ENCODE measurements at places on chromosomes 3 and 15.

DNA sequence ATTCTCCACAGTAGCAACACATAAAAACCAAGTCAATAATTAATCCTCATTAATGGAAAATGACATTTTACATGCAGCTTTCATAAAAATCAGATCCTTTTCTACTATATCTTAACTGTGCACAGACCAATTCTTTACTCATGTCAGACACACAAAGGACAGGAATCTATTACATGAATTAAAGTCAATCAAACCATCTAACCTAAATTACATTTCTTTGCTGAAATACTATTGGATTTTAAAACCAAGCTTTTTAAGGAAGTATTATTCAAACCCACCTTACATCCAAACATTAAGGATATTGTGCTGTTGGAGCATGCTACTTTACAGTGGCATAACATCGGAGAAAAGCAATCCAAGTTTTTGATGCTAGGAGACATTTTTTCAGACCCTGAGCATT is 72.8 kb downstream of the DLG1 start:
- no peak for DNase-seq

DNA sequence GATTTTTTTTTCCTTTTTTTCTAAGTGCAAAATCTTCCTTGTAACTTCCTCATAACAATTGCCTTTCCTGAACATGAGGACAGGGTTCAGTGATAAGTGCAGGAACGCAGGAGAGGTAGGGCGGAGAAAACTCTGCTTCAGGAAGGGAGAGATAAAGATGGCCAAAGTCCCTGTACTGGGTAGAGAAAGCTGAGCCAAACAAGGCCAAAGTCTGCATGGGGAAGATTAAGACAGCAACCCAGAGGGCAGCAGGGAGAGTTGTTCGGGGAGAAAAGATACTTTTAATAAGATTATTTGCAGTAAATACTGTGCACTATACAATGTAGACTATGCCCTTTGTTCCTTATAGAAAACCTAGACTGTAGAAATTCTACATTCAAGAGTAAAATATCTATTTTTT is 55.4 kb upstream of the LRRFIP2 start:
- no peak for DNase-seq

GRCh38 chr3:53496984-53497383 is 2.6 kb downstream of the CACNA1D start:
- DNase-seq, result no peak

DNA sequence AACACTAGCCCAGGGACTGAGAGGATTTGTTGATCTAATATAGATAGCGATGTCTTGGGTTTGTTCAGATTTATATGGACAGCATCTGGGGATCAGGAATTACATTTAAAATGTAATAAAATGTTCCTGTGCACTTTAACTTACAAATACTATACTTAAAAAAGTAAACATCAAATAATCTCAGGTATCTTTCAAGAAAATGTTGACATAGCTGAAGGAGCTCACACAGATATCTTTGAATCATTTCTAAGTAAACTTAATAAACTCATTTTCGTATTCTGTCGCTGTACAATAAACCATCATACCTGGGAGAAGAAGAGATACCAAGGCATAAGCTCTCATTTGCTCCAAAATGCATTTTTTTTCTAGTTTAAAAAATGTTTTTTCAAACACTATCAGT is 557.5 kb upstream of the NR2F2 start:
- DNase-seq, result no peak

GRCh38 chr15:22949074-22949547 is 31.1 kb downstream of the CYFIP1 start:
- DNase-seq, result no peak

DNA sequence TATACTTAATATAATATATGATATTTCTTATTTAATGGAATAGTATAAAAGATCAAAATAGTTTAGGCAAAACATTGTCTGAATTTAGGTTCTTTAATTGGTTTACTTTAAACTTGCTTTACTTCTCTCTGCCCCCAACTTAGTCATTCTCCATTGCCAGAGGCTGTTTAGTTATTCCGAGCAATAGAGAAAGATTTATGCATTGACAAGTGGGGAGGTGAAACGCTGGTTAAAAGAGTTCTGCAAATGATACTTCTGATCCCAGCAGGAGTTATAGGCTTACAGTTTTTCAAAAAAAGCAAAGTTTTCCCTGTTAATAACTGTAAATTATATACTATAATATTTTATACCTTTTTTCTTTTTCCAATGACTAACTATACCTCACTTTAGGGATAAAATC is 145.4 kb downstream of the EPHA3 start:
- no peak for DNase-seq

DNA sequence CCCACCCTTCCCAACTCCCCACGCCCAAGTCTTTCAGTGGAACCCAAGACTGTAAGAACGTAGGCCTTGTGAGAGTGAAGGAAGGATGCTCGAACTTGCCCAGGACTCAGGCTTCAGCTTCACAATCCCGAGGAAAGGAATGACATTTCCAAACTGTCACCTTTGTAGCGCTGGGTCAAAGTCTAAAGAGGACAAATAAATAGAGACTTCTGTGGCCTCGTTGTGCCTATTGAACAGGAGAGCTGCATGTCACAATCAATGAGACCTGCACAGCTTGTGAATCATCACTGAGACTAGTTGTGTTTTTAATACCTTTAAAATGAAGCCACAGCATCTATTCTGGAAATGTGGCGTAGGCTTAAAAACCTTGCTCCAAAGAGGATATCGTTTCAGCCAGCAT is 222.8 kb upstream of the ST8SIA2 start:
- DNase-seq, result no peak

- no peak for DNase-seq
Measured at GRCh38 chr15:58497046-58497785, 65.4 kb downstream of the LIPC start.

DNA sequence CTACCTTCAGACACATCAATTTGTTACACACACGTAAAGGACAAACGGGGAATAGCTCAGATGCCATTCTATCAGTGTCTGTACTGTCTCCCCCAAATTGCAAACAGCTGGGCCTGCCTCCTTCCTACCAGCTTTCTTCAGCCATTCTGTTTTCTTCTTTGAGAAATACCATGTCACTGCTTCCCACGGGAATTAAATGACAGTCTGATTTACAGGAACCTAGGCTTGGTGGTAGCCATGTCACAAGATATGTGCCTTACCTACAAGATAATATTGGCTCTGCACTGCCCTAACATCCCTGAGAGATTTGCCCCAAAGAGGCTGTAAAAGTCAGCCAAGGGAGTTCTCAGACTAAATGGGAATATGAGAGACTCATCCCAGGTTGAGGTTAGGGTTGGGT is 308.3 kb downstream of the LRTM1 start:
- DNase-seq, result no peak

DNA sequence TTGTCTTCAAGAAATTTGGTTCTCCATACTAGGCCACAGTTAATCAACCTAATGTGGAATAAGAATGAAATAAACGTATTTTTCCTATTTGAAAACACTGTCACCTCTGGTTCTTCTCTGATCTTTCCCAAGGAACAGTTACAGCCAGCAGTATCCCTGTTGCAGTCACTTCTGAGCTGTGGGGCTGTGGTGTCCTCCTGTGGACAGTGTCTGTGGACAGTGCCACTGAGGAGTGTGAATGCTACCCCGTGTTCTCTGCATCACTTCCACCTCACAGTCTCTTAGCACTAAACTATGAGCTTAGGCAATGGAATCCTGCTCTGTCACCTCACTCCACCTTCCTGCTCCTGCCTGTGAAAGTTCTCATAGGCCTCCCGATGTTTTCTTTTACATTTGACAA is 817.5 kb downstream of the VGLL3 start:
- no peak for DNase-seq

DNA sequence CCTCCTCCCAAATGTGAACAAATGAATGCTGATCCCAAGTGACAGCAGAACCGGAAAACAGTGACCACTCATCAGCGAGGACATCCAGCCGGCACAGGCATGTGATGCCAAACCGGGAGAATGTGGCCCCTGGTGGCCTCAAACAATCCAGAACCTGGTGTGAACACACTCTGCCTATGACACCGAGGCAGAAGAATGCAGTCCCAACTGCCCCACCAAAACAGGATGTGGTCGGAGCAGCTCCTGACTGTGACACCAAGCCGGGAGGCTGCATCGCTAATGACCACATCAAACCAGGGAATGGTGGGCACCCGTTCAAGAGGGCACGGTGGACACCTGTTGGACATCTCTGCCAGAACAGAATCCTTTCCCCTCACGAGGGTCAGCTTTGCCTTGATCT is 15.4 kb downstream of the SCN5A start:
- DNase-seq, result no peak

DNA sequence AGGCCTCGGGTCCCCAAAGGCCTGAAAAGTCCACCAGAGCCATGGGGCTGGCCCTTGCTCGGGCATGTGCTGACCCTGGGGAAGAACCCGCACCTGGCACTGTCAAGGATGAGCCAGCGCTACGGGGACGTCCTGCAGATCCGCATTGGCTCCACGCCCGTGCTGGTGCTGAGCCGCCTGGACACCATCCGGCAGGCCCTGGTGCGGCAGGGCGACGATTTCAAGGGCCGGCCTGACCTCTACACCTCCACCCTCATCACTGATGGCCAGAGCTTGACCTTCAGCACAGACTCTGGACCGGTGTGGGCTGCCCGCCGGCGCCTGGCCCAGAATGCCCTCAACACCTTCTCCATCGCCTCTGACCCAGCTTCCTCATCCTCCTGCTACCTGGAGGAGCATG is 1.2 kb downstream of the CYP1A2 start:
- no peak for DNase-seq

GRCh38 chr15:60208709-60209108 is 189.1 kb downstream of the ANXA2 start:
- DNase-seq, result no peak

DNA sequence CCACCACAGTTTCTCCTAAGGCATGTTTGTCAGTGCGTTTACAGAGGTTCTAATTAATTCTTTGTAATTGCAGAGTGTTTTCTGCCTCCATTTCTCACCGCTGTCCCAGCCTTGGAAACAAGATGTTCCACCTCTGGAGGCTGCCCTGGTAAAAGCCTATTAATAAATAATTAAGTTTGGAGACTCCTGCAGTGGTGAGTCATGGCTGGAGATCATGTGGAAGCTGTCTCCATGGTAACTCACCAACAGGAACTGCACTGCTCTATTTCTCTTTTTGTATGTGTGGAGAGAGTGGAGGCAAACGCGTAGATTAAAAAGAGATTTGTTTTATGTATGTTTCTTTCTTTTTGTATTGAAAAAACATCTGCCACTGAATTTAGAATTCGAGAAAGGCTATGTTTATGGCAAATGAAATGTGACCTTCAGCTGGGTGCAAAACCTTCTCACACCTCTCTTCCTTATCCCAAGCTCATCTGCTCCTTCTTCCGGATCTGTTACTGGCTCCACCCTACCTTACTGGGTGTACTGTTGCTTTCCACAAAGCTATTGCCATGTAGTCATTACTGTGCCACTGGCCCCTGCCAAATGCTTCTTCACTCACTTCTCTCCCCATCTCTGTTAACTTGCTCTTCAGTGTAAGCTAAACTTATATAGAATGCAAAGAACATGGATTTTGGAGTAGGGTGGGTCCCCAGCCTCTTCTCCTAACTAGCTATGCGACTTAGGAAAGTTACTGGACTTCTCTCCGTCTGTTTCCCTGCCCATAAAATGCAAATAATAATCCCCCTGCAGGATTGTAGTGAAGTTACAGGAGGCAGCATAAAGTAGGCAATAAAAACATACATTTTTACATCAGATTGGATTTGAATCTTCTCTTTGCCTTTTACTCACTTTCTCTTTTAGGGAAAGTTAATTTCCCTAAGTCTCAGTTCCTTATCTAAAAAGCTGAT is 778.5 kb downstream of the NTRK3 start:
- no peak for DNase-seq

- DNase-seq, result no peak
Measured at GRCh38 chr15:81068516-81068915, 65.6 kb upstream of the CFAP161 start.

DNA sequence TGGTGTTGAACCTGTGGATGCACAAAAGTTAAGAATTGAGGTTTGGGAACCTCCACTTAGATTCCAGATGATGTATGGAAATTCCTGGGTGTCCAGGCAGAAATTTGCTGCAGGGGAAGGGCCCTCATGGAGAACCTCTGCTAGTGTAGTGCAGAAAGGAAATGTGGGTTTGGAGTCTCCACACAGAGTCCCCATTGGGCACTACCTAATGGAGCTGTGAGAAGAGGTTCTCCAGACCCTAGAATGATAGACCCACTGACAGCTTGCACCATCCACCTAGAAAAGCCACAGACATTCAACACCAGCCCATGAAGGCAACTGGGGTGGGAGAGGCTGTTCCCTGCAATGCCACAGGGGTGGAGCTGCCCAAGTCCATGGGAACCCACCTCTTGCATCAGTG is 1032.8 kb upstream of the EPHA6 start:
- no peak for DNase-seq

DNA sequence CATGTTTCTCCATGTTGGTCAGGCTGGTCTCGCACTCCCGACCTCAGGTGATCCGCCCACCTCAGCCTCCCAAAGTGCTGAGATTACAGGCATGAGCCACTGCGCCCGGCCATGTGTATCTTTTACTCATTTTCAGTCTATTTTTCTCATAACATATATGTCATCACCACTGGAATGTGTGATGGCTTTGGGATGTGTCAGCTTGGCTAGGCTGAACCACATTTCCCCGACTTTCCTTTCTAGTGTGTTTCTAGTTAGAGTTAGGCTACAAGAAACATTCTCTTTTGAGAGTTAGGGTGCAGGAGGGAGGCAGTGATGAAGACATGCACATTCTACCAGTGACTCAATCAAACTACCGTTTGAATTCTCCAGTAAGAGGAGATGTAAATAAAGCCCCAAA is 444.9 kb upstream of the THBS1 start:
- no peak for DNase-seq

DNA sequence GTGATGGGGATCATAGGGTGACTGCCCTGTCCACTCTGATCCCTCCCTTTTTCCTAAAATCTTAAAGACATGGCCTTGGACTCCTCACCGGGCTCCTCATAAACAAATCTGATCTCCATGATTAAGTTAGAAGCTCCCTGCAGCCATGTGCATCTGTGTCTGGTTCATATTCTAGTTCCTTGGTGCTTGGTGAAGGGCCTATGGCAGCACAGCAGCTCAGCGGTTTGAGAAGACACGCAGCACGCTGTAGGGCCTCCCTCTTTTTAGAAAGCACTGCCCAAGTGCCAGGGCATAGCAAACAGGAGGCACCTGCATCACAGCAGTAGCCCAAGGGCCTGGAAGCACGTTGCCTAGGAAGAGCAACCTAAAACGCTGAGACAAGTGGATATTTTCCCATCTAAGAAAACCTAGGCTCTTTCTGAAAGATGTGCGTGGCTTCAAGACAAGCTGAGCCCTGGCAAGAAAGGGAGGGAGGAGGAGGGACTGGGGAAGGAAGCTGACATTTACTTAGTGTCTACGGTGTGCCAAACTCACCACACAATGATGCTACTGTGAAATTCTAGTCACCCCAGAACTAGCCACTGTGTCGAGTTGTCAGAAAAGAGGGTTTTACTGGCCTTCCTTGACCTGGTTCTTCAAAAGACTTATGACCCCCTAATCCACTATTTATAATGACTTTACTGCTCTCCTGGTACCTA is 14.9 kb upstream of the ULK3 start:
- no peak for DNase-seq

GRCh38 chr15:88178631-88179030 is 77.9 kb downstream of the NTRK3 start:
- DNase-seq, result no peak

Data from stimulated activated CD8-positive, alpha-beta memory T cell treated with anti-CD3 and anti-CD28 coated beads, Interleukin-7, amount 100 ng/mL, for 1 hour (primary cell).